ENCODE measurements at places on chromosomes 5 and 9.

DNA sequence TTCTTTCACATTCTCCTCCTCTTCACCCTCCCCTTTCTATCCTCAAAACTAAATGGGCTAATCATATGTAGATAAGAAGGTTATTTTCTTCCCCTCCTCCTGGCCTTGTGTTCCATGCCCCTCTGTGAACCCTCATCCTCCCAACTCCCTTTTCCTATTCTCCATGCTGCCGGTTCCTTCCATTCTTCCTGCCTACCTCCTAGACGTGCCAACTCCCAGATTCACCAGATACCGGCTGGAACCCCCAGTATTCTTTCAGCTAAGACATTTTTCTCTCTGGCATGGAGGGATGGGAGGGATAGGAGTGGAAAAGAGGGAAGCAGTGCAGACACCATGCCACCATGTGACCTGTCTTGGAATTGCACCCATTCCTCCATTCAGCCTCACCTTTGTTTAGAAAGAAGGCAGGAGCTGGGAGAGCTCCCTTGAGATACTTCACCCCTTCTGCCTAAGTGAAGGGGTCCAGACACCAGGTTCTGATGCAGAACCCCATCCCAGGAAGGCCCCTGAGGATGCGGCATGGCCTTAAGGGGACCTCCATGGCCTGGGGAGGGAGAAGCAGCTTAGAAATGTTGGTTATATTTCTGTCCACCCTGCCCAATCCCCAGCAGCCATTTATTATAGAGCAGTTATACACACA, 4.8 kb downstream of the DNAJB5 start:
- no peak for DNase-seq

DNA sequence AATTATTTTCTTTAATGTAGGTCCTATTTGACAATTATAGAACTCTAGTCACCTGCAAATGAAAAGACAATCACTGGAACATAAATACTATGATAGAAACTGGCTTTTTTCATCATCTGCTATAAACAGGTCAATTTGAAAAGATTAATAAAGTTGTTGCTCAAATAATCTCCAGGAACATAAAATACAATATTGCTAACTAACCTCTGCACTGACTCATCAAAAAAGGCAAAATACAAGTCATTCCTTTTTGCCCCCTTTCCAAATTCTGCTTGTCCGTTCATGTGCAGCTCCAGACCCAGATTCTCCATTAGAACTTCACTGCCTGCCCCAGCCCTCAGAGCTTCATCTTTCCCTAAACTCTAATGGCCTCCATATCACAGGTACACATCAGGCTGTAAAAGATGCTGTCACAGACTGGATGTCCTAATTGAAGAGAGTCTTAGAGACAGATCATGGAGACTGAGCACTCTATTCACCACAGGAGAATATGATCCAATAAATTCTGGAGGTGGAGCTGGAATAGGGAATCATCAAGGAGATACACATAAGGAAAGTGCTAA, 1.6 kb downstream of the DCTN4 start:
- DNase-seq, result no peak

- DNase-seq, result no peak
Measured at GRCh38 chr5:89842531-89842930, 567.0 kb downstream of the CETN3 start.

- DNase-seq, result no peak
Measured at GRCh38 chr9:24712206-24712605, 166.5 kb upstream of the IZUMO3 start.

- no peak for DNase-seq
Measured at GRCh38 chr9:99971410-99971809, 65.0 kb downstream of the STX17 start.

DNA sequence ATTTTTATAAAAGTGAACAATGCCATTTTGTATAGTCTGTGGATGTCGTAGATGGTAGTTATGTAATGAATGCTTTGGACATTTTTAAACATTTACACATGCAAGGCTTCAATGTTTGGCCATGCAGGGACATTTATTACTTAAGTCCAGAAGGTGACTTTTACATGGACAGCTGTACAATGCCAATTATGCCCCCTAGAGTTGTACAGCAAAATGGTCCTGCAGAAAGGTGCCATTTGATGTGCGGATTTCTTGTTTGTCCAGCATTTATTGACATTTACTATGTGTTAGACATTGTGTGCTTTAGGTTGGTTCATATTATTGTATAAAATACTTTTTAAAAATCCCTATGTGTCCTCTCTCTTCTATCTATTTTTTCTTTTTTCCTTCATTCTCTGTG, 22.5 kb upstream of the COMMD10 start:
- DNase-seq, result no peak

- DNase-seq, result no peak
Measured at GRCh38 chr5:33737284-33737683, 154.5 kb downstream of the ADAMTS12 start.

DNA sequence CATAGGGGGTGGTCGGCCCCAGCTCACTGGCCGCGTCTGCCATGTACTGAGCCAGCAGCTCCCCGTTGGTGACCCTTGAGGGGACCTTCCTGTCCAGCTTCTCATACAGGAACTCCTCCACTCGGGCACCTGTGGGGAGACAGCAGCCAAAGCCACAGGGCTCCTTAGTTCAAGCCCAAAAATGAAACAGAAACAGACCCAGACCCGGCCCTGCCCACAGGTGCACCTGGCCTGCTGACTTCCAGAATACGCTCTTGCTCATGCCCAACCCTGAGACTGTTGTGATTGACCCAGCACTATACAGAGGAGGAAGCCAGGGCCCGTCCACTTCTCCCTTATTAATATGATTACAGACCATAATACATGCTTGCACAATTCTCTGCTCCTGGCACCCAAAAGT, 7.0 kb downstream of the SH3GLB2 start:
- peak; percentile 56 for DNase-seq

GRCh38 chr9:68513385-68513784, 27.3 kb downstream of the TMEM252 start:
- DNase-seq, result no peak
